Hepatic stellate cell (primary cell): ENCODE measurements at places on chromosomes 4 and X.

DNA sequence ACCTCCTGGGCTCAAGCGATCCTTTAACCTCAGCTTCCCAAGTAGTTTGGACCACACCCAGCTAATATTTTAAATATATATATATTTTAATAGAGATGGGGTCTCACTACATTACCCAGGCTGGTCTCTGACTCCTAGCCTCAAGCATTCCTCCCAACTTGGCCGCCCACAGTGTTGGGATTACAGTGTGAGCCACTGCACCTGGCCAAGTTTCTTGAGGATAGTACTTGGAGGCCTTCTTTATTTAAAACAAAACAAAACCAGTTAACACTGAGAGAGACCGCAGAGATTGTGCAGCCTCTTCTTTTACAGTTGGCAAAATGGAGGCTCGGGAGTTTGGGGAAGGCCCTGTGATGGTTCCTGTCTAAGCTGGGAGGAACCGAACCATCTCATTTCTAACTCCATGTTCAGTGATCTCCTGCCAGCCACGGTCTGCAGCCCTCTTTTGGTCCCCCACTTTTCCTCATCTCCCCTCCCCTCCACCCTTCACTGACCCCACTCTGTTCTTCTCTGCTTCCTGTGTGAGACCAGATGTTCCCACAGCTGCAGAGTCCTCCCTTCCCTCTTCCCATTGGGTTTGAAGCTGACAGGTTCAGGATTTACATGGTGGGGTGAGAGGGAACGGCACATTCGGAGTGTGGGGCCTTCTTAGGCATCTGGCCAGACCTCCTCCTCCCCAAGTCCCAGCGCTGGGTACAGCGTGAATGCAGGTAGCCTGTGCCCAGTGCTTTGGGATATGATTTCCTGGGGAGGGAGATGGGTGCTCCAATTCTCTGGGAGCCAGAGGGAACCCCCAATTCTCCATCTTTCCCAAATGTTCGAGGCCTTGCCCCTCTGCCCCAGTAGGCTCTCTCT lies 1.4 kb upstream of the SORCS2 start:
- no peak for DNase-seq

GRCh38 chr4:176002007-176002613 lies 63.5 kb upstream of the WDR17 start:
- DNase-seq = peak; percentile 26

GRCh38 chr4:183797445-183798300 lies 107.4 kb upstream of the STOX2 start:
- DNase-seq = no peak

- no peak for DNase-seq
Observed at GRCh38 chr4:71132486-71132885, 139.0 kb downstream of the DCK start.

DNA sequence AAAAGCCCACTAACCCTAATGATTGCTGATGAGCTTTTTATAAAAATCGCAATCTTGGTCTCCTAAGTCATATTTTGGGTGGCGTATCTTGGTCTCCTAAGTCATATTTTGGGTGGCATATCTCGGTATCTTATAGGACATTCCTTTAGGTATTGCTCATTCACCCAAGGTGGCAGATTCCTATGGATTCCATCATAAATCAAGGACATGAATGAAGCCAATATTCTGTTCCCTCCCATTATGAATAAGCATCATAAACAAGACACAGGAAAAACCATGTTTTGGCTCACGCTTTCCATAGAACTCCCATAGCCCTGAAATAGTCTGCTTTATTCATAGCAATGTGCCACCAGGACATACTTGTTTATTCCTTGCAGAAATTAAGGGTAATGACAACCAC lies 95.0 kb upstream of the CD99 start:
- DNase-seq = no peak

DNA sequence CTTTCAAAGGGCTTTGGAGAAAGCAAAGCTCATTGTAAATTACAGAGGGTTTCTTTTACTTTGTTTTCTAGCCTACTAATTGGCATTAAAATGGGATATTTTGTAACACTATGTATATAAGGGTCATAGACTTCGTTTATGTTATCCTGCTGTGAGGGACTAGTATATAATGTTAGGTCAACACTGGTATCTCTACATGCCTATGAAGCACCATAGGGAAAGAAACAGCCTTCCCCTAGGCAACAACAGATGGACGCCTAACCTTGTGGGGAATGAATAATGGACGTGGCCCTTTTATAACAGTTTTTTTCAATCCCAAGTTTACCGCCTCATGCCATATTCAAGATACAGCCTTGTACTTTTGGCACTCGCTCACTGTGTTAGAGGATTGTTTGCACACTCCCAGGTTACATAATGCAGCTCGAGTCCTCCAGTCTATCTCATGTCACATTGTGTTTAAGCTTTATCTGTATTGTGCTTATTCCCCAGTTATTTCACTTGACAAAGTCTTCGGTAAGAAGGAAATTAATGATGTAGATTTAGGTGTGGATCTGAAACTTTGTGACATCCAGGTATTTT lies 711.0 kb downstream of the RPA4 start:
- no peak for DNase-seq

DNA sequence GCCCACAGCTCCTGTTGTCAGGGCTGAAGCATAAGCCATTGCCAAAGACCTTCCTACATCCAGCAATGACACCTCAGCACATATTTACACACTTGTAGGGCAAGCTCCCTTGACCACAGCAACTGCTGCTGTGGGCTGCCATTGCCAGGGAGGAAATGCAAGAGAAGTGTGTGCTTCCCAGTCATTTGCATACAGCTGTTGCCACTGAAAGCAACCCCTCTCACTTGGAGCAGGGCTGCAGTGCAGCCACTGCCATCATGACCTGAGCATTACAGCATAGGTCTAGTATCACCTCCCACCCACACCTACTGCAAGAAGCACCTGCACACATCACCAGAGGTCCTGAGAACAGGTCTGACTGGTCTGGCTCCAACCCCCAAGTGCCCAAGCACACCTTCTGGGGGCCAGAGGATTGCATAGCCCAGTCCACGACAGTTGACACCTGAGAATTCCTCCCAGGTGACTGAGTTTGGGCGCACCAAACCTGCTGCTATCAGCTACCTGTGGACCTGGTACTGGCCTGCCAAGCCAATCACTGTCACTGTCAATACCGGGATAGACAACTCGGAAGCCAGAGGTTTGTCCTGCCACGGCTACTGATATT lies 636.5 kb upstream of the SLIT2 start:
- DNase-seq = no peak

DNA sequence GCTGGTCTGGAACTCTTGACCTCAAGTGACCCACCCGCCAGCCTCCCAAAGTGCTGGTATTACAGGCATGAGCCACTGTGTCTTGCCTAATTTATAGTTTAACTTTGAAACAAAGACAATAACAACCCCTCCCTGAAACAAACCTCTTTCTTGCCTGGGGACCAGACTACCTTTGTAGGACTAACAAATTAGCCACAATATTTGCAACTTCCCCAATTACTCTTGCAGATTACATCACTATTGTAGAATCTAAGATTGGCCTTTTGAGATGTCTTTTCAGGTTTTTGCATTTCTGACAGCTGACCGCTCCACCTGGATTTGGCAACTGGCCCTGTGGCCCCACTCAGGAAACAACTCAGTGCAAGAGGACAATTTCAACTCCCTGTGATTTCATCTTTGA lies 84.8 kb downstream of the AKAP4 start:
- DNase-seq = no peak

DNA sequence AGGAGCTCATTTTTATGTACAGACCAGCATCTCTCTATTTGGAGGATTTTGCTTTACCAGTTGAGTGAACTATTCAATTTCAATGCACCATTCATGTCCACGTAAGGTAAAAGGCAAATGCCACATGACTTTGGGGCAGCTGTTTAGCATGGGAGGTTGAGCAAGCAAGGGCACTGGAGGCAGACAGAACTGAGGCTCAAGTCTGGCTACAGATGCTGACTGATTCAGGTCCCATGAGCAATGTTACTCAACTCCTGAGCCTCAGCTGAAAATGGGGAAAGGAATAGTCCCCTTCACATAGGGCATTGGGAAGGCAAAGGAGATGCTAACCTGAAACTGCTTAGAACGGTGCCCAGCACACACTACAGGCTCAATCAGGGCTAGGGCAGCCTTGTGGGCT lies 93.0 kb upstream of the MTM1 start:
- no peak for DNase-seq

- peak; percentile 55 for DNase-seq
Observed at GRCh38 chr4:158873795-158874401, 105.1 kb downstream of the FNIP2 start.

DNA sequence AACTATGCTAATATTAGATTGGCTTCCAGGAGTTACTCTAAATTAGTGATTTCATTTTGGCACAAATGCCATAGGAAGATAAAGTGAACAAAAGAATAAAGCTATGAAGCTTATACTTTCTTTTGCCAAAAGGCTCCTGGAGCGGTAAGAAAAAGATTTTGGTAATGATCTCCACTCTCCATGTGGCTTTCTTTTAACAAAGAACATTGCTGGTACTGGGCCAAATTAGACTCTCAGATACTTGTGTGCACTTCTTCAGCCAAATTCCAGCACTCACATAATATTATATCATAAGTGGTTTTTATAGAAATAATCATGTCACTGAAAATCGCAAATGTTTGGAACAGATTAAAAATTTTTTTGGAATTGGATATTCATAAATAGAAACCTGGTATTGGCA lies 142.4 kb upstream of the FGF13 start:
- no peak for DNase-seq

DNA sequence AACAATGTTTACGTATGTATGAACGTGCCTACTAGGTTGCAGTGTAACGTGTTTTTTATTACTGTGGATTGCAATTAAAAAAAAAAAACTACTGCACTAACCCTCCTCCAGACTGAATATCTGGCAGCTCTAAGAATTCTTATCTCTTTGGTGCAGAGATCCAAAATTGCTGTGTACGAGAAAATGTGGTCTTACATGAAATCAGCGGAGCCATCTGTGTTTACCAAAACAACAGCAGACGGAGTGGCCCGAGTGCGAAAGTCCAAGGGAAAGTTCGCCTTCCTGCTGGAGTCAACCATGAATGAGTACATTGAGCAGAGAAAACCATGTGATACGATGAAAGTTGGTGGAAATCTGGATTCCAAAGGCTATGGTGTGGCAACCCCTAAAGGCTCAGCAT lies 268.1 kb downstream of the THOC2 start:
- no peak for DNase-seq

DNA sequence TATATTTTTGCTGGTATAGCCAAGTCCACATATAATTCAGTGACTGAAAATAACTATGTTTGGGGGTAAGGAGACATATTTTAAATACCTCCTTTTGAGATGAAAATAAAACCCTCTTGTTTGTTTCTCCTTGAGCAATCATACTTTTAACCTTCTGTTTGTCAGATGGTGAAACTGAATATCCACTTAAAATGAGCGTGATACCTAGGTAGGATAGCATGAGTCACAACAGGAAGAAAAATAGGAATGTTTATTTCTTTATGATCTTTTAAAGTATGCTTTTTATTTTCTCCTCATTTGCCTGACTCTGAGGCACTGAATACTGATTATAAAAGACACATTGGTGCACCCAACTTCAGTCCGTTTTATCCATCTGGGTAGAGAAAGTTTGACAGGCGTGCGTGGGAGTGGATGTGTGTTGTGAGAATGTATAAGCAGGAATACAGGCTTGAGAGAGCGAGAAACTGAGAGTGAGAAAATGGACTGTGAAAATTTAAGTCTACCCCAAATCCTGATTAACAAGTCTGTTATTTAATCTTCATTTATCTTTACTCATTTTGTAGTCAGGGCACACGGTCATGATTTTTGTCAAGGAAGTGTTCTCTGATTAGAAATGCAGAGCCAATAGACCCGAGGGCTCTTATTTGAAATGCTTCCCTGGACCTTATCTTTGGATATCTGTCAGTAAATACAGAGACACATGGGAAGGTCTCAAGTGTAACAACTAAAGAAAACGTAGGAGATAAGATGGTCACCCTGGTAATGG lies 62.1 kb upstream of the ANTXR2 start:
- no peak for DNase-seq

GRCh38 chrX:148612431-148612830 lies 112.0 kb downstream of the AFF2 start:
- no peak for DNase-seq

DNA sequence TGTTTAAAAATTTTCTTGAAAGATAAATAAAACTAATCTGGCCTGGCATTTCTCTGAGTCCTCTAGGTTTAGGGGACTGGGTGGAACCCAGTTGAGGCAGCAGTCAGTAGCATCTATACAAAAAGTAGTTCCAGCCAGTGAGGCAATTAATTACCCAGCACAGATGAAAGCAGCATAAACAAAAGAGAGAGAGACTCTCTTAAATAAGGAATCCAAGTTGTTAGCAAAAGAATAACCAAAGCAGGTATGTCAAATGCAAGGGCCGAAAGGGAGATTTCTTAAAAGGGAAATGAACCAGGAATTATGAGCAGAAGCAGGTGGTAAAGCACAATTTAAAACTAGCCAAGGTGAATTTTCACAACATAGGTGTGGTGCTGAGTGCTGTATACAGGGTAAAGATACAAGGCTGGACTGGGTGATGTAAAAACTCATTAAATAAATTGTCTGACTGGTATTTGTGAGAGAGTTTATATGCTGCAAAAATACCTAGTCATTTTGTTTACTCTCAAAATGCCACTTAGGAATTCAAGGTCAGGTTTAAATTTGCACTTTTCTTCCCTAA lies 94.6 kb upstream of the GALNT7 start:
- DNase-seq = no peak

DNA sequence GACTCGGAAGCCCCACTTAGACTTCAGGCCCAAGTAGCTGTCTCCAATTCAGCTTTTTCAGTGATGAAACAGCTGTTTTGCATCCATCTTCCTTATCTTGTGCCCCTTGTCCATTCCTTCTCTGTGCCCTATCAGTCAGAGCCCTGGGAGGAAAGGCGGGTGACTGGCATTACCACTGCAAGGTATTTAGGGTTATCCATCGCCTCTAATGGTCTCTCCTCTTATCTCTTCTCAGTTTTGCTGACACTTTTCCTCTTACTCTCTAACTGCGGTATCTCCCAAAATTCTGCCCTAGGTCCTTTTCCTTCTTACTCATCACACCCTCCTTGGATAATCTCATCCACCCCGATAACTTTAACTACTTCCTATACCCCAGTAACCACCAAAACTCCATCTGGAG lies 13.7 kb downstream of the GAB3 start:
- DNase-seq = no peak

GRCh38 chr4:17134565-17134964 lies 236.1 kb upstream of the LDB2 start:
- DNase-seq = no peak

DNA sequence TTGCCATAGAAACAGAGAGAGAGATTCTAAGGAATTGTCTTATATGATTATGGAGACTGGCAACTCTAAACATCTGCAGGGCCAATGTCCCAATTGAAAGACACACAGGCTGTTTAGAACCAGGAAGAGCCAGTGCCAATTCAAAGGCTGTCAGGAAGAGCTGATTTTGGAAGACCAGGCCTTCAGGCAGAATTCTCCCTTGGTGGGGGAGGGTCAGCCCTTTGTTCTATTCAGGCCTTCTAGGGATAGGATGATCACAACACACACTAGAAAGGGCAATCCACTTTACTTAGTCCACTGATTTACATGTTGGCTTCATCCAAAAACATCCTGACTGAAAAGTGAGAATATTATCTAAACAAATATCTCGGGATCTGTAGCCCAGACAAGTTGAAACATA lies 15.2 kb downstream of the C4orf46 start:
- no peak for DNase-seq

GRCh38 chr4:128831531-128832242 lies 22.2 kb downstream of the JADE1 start:
- DNase-seq = no peak
